ENCODE measurements at places on chromosomes 2 and 18. TPM values are rescaled to one million over a fixed set of nuclear protein-coding genes. Genes with fewer than 3 reads are reported as not detected.

DNA sequence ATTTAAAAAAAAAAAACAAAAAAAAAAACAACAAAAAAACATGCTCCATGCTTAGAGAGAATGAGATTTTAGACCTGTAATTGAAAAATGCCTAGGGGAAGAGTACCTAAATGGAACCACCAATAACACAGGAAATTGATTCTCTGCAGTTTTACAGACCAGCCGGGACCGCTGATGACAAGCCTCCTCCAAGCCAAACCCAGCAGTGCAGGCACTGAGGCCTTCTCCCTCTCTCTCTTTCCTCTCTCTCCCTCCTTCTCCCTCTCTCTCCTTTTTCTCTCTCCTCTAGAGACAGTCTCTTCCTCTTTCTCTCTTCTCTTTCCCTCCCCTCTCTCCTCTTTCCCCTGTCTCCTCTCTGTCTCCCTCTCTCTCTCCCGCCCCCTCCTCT, 228.8 kb upstream of the COPS8 start:
- DNase-seq = no peak

- no peak for DNase-seq
Observed at GRCh38 chr18:41939326-41939725, 15.7 kb upstream of the PIK3C3 start.

GRCh38 chr2:218722419-218722818, 11.8 kb downstream of the TTLL4 start:
- no peak for DNase-seq

DNA sequence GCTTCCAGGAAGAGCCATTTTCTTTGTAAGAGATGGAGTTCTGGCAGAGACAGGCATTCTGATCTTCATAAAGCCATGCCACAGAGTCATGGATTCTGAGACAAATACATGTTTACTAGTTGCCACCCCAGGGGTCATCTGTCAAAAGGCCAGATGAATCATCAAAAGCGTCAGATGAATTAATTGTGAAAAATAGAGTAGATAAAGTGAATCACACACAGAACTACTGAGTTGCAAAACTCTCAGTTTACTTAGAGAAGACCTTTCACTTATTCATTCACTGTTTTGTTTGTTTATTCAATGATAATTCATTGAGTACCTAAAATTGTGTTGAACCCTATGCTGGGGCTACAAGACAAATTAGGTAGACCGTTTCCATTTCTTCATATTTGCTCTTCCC, 157.7 kb upstream of the SERPINE2 start:
- no peak for DNase-seq

DNA sequence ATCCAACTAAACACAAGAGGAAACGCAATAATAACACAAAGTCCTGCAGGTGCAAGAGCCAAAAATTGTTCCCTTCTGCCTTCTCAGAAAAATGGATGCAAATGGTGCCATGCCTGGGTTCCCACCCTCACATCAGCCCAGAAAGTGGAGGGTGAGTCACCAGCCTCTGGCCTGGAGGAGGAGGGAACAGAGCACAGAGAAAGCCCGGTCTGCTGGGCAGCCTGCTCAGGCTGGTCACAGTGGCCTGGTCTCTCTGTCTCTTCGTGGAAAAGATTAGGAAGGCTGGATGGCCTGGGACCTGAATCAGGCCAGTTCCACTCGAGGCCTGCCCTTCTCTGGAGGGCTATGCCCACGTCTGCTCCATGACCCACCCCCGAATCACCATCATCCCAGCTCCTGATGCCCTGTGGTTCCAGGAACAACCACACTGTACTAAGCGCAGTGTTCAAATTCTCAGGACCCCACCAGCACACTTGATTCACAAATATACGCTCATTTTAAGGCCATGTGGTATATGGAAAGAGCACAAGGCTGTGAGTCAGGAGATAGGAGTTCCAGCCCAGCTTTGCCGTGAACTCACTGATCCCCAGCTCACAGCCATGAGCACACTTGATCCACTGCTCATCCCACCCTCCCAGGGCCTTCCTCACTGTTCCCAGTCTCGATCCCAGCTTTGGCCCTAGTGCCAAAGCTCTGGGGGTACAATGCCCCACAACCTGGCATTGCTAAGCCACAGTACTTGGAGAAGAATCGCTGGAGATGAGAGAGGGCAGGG, 82.1 kb downstream of the ZBTB7C start:
- peak; percentile 28 for DNase-seq

The GRHL1 gene
- 0.63 TPM for total RNA-seq

DNA sequence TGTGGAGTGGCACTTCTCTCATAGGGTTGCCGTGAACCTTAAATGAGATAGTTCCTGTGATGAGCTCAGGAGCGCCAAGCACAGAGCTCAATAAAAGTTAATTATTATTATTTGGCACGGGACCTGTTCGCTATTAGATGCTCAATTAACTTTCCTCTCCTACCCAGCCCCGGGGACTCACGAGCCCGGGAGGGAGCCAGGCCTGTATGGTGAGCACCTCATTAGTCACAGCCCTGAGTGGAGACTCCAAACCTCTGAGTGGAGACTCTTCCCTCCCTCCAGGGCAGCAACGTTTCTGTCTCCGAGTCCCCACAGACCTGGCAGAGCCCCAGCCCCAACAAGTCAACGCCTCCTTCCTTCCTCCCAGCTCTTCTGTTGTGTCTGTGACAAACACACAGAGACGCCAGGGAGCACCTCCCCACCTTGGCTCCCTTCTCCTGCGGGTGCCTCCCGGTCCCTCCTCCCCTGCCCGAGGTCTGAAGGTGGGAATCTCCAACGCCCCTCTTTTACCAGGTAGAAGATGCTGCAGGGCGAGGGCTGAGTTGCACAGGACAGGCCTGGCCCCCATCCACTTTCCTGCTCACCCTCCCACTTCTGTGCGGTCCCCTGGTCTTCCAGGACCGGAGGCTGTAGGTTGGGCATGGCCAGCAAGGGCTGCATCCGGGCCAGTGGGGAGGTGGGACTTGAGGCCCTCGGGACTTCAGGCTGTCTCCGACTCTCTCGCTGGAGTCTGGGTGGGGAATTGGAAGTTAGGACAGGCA, 52.7 kb upstream of the ODC1 start:
- peak; percentile 54 for DNase-seq

The TMEM200C gene
- total RNA-seq = not detected

DNA sequence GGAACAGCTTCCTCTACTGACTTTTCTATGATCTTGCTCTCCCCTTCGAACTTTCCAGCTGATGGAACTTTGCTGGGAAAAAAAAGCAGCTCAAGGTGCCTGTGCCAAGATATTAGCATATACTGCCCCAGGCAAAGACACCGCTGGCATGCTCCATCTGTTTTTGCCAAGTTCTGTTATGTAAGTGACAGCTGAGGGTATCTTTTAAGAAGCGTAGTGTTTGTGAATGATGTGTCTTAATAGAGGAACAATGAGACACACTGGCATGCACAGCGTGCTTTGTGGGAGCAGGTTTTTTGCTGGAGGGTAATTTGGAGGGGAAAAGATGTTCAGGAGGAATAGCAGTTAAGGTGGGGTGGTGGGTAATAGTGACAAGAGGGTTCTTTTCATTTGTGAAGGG, 47.8 kb downstream of the SLC4A3 start:
- no peak for DNase-seq
